KBM-7 (cell line): ENCODE measurements at places on chromosomes 7 and 10.

DNA sequence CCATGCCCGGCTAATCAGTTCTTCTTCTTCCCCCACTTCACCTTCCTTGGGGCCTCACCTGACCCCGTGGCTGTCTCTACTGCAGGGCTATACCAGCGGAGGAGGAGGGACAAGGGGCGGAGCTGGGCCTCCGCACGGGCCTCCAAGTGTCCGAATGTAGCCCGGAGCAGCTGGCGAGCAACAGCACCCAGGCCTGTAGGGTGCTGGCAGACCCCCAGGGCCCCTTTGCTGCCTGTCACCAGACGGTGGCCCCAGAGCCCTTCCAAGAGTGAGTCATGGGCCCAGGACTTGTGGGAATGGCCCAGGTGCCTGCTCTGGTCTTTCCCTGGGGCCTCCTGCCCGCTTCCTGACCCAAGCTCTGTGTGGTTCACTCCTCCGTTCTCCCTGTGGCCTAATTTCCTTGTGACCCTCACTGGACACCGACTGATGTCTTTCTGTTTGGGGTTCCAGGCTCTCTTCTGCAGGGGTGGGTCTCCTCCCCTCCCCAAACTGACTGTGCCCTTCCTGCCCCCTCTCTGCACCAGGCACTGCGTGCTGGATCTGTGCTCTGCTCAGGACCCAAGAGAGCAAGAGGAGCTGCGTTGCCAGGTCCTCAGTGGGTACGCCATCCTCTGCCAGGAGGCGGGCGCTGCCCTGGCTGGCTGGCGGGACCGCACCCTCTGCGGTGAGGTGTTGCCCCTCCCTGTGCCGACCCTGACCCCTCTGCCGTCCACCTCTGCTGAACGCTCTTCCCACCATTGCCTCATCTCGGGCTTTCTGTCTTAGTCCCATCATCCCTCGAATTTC, 35.2 kb downstream of the EPHB4 start:
- no peak for DNase-seq

DNA sequence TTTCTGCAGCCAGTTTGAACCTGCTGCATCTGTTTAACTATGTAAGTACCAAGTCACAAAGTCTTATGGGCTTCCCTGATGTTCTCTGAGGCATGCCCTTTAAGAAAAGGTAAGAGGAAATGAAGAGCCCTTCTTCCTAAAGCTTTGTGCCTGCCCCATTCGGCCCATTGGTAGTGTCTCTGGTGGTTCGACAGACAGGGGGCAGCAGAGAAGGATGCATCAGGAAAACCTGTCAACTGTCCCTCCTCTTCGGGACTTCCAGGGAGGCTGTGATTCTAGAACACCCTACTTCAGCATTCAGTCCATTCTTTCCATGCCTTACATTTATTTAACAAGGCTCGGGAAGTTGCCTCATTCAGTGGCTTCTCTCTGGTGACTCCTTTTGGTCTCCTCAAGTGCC, 1.9 kb upstream of the SFRP4 start:
- DNase-seq, result peak; percentile 11

GRCh38 chr7:18019555-18019954, 8.1 kb downstream of the PRPS1L1 start:
- peak; percentile 3 for DNase-seq

GRCh38 chr7:126774077-126774476, 478.7 kb downstream of the GRM8 start:
- DNase-seq, result no peak

DNA sequence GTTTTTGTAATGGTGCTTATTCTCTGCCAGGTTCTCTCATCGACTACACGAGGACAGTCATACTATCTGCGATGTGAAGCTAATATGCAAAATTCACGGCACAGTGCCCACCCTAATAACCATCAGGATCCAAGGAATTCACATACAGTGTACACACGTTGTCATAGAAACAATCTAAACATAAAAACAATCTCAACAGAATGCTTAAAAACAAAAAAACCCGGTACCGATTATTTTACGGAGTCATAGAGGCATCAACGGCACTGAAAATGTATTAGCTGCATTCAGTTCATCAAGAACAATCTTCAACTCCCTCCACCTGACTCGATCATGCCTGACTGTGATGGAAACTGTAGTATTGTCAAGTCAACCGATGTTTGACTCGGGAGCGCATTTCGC, 628 bp downstream of the MRPS33 start:
- DNase-seq, result no peak

- peak; percentile 83 for DNase-seq
Observed at GRCh38 chr7:1843271-1843861, 173.3 kb downstream of the ELFN1 start.

DNA sequence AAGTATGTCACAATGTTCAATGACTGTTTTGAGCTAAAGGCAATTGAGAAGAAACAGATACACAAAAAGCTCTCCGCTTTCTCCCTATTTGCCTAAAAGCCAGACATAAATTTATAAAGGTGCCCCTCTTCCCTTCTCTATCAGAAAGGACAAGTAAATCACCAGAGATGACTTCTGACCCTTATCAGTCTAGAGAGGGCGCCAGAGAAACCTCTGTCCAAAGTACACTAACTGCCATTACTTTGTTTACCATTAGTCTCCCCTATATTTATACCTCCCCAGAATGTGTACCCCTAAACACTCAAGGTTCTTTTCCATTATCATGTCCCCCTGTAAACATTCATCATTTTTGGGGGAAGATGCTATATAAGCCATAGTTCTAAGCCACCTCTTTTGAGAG, 49.3 kb downstream of the TPK1 start:
- no peak for DNase-seq

DNA sequence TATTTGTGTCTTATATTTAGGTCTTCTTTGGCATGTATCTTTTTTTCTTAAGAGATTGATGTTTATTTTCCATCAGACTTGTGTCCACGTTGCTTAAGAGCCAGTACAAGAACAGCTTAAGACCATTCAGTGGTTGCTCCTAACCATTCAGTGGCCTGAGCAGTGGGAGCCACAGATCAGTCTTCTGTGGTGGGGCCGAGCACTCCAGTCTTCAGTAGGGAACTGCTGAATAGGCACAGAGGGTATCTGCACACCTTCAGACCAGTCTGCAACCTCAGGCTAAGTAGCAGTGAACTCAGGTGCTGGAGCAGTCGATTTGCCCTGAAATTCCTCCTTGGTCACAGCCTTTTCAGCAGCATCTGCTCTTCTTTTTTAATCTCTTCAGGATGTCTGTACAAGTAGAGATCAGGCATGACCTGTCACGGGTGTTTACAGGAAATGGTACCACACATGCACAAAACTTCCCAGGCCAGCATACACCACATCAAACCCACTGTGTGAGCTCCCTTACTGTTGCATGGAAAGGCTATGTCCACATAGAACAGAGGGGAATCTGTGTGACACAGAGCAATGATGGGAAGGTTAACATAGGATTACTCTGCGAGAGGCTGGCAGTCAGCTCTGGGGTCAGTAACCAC, 51.5 kb downstream of the FAM107B start:
- DNase-seq, result no peak

GRCh38 chr10:7649673-7650300, 17.0 kb downstream of the ITIH5 start:
- no peak for DNase-seq

DNA sequence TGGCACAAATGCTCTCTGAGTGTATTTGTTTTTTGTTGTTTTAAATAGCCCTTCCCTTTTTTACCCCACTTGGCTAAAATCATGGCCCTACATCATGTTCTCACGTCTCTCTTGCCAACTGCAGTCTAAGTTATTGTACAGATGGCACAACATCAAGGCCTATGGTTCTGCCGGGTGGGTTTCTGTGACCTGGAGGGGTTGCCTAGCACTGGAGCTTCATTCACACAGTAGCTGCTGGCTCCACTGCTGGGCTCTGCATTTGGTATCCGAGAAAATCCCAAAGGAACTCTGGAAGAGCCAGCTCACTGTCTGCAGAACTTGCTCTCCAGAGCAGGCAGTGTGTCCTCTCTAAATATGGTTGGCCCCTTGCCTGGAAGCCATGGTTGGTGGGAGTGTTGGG, 120.6 kb downstream of the LRRC4 start:
- no peak for DNase-seq

DNA sequence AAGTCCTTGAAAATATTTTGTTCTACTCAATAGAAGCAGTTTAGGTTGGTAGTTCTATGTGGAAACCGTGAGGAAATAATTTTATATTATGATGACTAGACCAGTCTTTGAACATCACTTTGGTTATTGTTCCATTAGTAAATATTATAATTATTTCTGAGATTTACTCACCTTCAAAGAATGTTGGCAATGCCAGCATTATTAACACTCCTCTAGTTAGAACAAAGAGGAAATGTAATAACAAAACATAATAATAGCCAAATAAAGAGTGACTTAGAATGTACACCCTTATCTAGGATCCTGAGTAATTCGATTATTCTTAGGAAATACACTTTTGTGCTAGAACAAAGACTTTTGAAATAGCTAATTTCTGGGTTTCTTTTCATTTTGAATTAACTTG, 121.1 kb downstream of the CFTR start:
- no peak for DNase-seq

DNA sequence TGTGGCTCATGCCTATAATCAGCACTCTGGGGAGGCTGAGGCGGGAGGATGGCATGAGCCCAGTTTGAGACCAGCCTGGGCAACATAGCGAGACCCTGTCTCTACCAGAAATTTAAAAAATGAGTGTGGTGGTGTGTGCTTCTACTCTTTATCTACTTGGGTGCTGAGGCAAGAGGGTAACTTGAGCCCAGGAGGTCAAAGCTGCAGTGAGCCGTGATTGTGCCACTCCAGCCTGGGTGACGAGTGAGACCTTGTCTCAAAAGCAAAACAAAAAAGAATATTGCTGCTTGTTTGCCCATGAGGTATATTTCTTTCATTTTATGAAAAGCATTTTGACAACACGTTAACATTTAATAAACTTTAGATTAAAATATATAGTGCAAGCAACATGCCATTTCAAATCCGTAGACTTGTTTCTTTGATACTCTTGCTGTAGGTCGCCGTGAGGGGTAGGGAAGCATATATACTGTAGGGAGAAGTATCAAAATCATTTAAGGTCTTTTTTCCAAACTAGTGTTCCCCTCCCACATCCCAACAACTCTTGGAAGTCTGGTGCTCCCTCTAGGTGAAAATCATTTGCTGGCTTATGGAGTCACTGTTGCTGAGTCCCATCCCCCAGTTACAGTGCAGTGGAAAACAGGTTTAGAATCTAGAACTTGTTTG, 4.3 kb upstream of the LSMEM1 start:
- no peak for DNase-seq

DNA sequence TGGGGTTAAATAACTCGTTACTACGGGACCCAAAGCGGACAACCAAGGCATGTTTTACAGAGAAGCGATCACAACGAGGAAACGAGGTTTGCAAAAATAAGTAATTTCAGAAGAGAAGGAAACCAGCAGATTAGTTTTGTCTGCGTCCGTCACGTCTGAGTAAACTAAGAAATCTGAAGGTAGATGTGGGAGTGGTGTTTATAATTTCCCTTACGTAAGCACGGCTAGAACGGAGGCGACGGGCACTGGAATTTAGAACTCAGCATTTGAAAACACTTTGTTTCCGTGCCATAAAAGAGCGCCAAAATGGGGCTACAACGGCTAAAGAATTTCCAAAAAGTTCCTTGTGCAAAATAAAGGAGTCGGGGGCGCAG, 718 bp upstream of the UMAD1 start:
- no peak for DNase-seq

GRCh38 chr10:127614484-127615017, 65.4 kb downstream of the NPS start:
- DNase-seq, result no peak

GRCh38 chr10:124279298-124279697, 139.4 kb downstream of the OAT start:
- no peak for DNase-seq

- no peak for DNase-seq
Observed at GRCh38 chr10:44173608-44173894, 211.3 kb downstream of the CXCL12 start.

GRCh38 chr7:23235813-23236221, 10.8 kb upstream of the GPNMB start:
- no peak for DNase-seq

DNA sequence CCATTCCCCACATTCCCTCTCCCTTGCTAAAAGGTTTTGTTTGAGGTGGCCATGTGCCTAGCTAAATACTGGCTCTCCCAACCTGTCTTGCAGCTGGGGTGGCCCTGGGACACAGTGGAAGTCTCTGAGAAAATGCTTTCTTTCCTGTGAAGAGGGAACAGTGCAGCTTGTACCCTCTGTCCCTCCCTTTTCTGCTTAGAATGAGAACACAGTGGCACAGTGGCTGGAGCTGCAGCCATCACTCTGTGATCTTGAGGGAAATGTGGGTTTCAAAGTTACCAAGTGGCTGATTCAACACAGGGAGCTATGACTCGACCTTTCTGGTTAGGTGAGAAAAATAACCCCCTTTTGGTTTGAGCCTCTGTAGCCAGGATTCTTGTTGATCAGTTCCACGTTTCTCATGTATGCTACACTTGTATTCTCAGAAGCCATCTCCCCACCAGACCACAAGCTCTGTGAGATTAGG, 62.7 kb upstream of the CARD11 start:
- DNase-seq, result no peak

DNA sequence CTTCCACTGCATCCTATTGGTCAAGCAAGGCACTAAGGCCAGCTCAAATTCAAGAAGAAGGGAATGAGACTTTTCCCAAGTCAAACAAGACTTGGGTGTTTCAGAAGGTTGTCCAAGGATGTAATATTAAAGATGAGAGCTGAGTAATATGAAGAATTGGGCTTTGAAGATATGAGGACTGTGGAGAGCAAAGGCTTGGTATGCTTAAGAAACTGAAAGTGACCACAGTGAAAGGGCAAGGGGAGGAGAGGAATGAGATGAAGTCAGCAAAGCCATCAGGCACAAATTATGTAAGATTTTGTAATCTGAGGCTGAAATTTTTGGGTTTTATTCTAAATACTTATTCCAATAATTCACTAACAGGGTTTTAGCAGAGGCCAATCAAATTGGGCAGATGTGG, 38.6 kb upstream of the NPY start:
- DNase-seq, result no peak

GRCh38 chr7:30180718-30181117, 45.9 kb downstream of the MTURN start:
- no peak for DNase-seq

DNA sequence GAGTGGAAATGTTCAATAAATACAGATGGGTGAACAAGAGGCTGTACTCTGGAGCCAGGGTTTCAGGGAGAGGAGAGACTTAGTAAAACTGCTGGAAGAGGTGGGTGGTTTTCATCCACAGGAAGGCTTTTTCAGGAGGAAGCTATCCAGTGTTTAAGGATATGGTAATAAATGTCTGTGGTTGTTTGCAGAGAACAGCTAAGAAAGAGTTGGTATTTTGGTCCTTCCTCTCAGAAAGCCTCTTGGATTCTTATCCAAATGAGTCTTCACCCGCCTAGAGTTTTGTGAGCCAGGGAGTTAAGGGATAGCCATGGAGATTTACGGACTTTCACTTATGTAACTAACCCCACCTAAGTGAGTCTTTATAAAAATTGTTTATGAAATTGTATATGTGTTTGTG, 95.7 kb downstream of the GNAI1 start:
- peak; percentile 14 for DNase-seq

- DNase-seq, result no peak
Observed at GRCh38 chr7:10740805-10741204, 232.9 kb upstream of the PHF14 start.

GRCh38 chr10:34121781-34122622, 693.1 kb downstream of the PARD3 start:
- DNase-seq, result peak; percentile 28
